ENCODE measurements at places on chromosomes 7 and 10.
A peak's percentile ranks its signal among the peaks of the same experiment; 100 is the strongest.

GRCh38 chr10:98300526-98301229 lies 32.7 kb upstream of the LOXL4 start:
- no peak for DNase-seq

GRCh38 chr10:124092860-124093773 lies at the start of gene CHST15:
Gene CHST15, minus strand, starts transcription at chr10:124093598. Its CDS starts 47,386 bp downstream, at chr10:124046212.
- DNase-seq = no peak

DNA sequence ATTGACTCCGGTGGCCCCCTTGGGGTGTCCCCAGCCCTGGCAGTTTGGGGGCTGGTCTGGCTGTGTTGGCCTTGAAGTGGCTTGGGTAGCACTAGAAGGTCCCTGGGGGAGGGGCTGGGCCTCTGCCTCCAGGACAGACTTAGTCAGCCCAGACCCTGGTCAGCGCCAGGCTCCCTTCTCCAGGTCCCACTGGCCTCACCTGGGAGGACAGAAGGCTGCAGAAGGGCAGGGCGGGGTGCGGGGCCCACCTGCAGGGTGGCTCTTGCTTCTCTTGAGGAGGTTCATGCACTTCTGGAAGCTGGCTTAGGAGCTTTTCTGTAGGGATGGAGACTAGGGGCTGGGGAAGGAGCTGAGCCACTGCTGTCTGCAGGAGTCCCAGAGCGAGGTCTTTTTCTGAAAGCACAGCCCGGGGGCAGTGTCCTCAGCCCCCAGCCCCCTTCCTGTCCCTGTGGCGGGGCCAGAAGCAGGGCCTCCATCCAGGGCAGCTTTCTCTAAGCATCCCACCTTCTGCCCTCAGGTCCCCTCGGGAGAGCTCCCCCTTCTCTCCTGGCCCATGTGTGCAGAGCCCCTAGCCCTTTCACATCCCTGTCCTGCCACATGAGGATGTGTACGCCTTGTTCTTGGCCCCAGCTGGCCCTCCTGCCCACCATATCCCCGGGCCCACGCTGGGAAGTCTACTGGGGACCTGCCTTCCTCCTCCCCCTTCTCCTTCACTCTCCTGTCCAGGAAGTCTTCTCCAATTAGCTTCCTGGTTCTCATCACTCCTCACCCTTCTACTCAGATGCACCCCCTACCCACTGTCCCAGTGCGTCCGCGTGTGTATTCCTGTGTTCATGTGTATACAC lies 11.0 kb downstream of the TBATA start:
- DNase-seq = no peak

DNA sequence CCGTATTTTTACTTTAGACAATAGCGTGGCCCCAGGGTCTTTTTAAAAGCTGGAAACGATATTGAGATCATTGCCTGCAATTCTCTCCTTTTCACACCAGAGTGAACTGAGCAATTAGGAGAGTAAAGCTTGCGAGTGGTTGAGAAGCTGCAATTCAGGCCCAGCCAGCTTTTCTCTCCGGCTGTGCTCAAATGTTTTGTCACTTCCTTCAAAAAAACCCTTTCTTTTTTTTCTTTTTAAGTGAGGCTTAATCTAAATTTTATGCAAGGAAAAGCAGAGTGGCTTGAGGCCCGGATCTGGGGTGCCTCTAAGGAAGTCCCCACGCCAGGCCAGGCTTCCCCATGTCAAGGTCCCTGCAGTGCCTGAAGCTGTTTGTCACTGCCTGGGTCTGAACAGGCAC lies 433.9 kb downstream of the GLRX3 start:
- DNase-seq = no peak

DNA sequence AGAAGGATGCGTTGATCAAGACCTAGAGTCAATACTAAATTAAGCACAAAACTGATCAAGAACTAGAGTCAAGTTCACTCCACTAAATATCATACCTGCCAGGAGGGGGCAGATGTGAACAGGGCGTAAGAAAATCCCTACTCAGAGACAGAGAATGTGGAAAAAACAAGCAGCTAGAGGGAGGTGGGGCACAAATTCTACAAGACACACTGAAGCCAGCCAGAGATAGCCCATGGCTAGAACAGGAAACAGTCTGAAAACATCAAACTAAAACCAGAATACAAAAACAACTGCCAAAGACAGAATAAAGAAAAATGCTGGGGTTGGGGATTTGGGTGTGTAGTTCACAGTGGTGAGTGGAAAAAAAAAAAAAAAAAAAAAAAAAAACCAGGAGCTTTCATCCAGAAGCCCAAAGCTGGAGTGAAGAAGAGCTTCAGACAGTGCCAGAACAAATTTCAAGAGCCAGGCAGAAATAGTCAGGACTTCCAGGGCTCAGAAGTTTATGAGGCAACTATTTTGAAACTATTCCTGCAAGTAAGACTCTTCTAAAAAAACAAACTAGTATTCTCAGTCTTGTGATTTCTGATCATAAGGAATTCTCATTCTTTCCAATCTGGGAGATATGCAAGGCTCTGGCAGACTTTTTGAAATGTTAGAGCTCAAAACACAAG lies 118.3 kb downstream of the CCDC71L start:
- peak; percentile 38 for DNase-seq

GRCh38 chr10:117345143-117345542 lies 30.1 kb downstream of the PDZD8 start:
- DNase-seq = no peak

GRCh38 chr10:62217683-62218082 lies 51.0 kb downstream of the RTKN2 start:
- DNase-seq = no peak

- no peak for DNase-seq
These were observed 399 bp downstream of the FHIP2A start for GRCh38 chr10:114821915-114822443.

- DNase-seq = no peak
These were observed 949.7 kb upstream of the C7orf33 start for GRCh38 chr7:147640821-147641220.

- DNase-seq = no peak
These were observed 157.2 kb downstream of the SH2D4B start for GRCh38 chr10:80694930-80695329.

GRCh38 chr7:151181011-151181431 lies 6.0 kb downstream of the ASB10 start:
- DNase-seq = no peak

GRCh38 chr10:86538547-86538946 lies 17.0 kb upstream of the WAPL start:
- no peak for DNase-seq

- no peak for DNase-seq
These were observed 99.9 kb upstream of the IKZF1 start for GRCh38 chr7:50204581-50204980.

GRCh38 chr10:19290770-19291169 lies 242.2 kb downstream of the MALRD1 start:
- no peak for DNase-seq

DNA sequence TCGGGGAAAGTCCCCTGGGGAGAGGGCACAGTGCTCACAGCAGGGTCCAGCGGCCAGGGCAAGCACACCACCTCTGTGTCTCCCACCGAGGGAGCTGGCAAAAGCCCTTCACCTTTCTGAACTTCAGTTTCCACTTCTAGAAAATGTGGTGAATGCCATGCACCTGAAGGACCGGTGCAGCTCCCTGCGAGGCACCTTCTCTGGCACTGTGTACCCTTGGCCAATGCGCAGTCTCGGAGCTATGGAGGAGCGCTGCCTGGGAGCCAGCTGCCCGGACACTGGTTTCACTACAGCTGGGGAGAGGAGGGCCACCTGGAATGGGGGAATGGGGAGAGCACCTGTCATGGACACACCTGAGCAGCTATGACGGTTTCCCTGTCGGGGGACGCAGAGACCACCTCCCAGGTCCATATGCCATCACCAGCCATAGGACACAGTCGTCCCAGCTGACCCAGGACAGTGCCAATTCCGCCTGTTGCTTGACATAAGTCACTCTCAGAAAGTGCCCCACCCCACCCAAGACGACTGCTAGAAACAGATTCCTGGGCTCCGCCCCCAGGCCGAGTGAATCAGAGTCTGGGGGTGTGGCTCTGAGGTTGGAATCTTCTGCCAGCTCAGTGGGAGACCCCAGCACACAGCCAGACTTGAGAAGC lies 16.8 kb downstream of the RASGEF1A start:
- no peak for DNase-seq

GRCh38 chr7:83947260-83947659 lies 247.3 kb downstream of the SEMA3A start:
- no peak for DNase-seq

DNA sequence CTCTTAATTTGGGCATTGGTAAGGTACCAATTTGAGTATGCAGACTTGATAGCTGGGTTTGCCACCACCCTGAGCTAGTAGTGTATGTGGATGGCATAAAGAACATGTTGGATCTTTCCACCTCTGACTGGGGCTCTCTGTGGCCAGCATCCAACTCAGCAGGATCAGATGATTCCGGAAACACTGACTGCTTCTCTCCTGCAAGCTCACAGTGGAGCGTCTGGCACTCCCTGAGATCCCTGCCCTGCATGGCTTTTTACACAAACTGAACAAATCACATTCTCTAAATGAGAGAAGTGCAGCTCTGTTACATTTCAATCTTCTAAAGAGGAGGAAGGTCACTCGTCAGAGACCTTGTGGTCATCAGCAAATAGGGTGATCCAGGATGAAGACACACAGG lies 1057.5 kb downstream of the NRG3 start:
- DNase-seq = no peak

DNA sequence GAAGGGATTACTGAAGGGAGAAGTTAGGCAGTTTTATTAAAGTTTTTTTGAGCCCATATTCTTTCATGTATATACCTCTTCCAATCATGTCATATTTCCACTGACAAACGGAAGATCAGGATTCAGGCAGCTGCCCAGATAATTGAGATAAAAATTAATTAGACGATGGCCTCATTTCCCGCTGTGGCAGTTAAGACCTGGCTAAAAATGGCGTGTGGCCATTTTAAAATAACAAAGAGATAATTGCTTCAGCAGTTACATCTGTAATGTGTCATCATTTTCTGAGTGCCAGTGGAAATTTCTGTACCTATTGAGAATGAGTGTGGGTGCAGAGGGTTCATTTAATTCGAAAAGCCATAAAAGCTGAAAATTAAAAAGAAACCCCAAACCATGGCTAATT lies 215.1 kb downstream of the STK31 start:
- DNase-seq = no peak

DNA sequence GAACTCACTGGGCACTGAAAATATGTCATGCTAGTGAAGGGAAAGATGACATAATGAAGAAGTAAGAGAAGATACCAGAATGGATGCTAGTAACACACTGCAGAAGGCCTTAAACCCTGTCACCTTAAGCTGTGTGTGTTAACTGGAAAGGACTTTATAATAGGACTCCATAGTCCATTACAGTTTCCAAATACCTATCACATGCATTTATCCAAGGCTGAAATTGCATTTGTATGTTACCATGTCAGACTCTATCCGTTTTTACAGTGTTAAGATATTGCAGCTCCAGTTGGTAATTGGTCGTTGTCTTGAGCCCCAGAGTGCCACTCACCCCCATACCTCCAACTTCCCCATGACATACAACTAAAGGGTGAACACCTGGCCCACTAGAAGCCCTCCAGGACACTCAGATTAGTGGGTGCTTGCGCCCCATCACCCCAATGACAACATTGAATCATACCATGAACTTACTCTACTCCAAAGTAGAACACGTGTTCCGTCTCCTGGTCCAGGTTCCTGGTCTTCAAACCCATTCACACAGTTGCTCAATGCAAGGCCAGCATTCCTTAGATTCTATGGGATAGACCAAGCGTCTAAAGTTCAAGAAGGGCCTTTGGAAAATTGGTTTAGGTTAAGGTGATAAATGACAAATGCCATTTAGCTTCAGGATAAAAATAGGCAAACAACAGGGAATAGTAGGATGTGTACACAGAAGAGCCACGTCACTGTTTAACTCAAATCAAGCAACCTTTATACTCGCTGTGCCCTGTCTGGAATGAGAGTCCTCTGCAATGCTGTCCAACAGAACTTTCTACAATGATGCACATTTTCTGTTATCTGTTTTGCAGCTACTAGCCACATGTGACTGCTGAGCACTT lies 2.1 kb upstream of the RAPGEF5 start:
- DNase-seq = no peak

- no peak for DNase-seq
These were observed 25.6 kb downstream of the CTNNA3 start for GRCh38 chr10:67670401-67670800.

GRCh38 chr10:43218206-43218950 lies 48.5 kb downstream of the RASGEF1A start:
- no peak for DNase-seq

DNA sequence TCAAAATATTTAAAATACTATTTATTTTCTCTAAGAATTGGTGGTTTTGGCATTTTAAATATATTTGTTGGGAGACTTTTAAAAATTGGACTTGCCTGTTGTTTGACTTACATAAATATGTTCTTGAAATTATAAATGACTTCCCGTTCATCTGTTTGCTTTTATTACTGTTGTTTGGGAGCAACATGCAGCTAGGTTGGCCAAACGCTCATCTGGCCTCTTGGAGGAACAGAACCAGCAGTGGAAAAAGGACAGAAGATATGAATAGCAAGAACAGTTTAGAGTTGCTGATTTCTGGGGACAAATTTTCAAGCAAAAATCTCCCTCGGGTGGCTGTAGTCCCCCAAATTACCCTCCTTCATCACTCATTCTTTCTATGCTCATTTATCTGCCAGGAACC lies 41.6 kb downstream of the PLXDC2 start:
- no peak for DNase-seq

- DNase-seq = no peak
These were observed 361.0 kb upstream of the NFE2L3 start for GRCh38 chr7:25790963-25791362.

DNA sequence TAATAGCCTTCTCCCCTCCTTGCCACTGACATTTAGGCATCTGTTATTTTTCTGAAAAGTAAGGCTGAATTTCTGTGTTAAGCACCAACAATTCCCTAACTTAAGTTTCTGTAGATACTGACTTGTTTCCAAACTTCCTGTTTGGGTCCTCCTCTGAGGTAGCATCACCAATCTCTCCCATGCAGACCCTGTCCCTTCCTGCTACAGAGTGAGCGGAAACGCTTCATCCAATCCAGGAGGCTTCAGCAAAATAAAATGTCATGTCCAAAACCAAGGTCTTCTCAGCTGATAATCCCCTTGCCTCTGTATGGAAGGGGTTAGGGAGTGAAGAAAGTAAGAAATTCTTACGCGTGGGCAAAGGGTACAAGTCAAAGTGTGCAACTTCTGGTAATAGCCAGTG lies 29.9 kb downstream of the XPNPEP1 start:
- DNase-seq = no peak

- no peak for DNase-seq
These were observed 82.8 kb upstream of the TNS3 start for GRCh38 chr7:47664650-47665195.

DNA sequence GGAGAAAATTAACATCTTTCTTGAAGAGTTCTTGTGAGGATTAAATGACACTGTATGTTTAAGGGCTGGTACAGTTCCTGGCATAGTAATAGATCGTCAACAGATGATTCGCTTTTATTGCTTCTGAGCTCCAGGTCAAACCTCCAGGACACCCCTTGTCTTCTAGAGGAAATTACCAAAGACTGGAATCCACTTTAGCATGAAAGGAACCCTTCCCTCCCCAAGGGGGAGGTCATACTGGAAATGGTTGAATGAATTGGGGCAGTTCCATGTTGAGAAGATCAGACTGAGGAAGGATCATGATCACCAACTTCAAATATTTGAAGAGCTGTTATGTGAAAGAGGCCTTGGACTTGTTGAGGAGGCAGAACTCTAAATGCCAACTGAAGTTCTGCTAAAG lies 8.9 kb downstream of the NFE2L3 start:
- no peak for DNase-seq
